ENCODE measurements at places on chromosomes 12 and 14. TPM values are rescaled to one million over a fixed set of nuclear protein-coding genes. Genes with fewer than 3 reads are reported as not detected.

- no peaks in the 10 kb centered on the region for H3K27me3 ChIP-seq
- no peak overlapping the region for H3K4me3 ChIP-seq
- no peak overlapping the region for H3K27ac ChIP-seq
- no peaks in the 10 kb centered on the region for H3K36me3 ChIP-seq
These were observed 17.8 kb upstream of the PAPOLA start for GRCh38 chr14:96484399-96484798.

GRCh38 chr14:103122585-103122946 lies 695 bp upstream of the TNFAIP2 start:
- no peak overlapping the region for H3K4me3 ChIP-seq
- DNase-seq: no peak
- no peak overlapping the region for H3K27ac ChIP-seq

DNA sequence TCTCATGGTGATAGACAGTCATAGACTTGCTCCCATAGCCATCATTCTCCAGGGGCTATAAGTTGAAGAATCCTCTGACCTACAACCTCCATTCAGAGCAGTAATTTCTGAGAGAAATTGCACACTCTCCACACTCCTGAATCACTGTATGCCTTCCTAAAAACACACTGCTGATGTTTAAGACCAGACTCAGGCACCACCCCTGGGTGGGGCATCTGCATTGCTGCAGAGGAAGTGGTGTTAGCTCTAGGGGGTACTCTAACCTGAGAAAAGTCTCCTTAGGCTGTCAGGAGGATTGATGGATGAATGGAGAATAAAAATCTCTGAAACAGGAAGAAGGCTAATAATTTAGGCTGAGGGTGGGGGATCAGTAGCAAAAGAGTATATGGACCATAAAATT lies 436.1 kb downstream of the DAD1 start:
- H3K36me3 ChIP-seq: no peaks in the 10 kb centered on the region
- DNase-seq: no peak

- H3K27ac ChIP-seq: no peak overlapping the region
- peaks cover 25% of the 10 kb centered on the region for H3K4me1 ChIP-seq
- H3K36me3 ChIP-seq: no peaks in the 10 kb centered on the region
- peak; percentile 36 for DNase-seq
- peak overlapping the region; percentile 32 for H3K4me3 ChIP-seq
- H3K27me3 ChIP-seq: no peaks in the 10 kb centered on the region
These were observed 27.4 kb downstream of the PALS1 start for GRCh38 chr14:67268426-67269150.

GRCh38 chr12:42428850-42429249 lies 102.9 kb downstream of the PPHLN1 start:
- no peak overlapping the region for H3K4me3 ChIP-seq
- H3K36me3 ChIP-seq: peaks cover 6% of the 10 kb centered on the region
- H3K27ac ChIP-seq: no peak overlapping the region

DNA sequence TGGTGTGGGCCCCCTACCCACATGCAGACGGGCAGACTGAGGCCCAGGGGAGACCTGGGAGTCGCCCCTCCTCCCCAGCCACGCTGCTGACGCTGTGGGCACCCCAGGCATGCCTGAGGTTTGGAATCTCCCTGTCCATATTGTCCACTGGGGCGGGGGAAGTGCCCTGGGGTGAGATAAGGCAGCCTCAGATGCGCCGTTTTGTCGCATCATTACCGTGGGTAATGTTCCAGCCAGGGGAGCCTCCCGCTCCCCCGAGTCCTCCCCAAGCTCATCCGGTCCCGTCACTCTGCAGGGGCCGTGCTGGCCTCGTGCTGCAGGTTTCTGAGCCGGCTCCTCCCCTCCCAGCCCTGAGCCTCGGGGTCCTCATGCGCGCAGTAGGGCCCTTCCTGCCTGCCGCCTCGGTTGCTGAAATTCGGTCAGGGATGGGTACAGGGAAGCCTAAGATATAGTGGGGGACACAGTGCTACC lies 11.4 kb downstream of the INF2 start:
- H3K27me3 ChIP-seq: no peaks in the 10 kb centered on the region
- peaks cover 11% of the 10 kb centered on the region for H3K36me3 ChIP-seq
- H3K4me1 ChIP-seq: peaks cover 19% of the 10 kb centered on the region
- H3K4me3 ChIP-seq: no peak overlapping the region
- DNase-seq: no peak

DNA sequence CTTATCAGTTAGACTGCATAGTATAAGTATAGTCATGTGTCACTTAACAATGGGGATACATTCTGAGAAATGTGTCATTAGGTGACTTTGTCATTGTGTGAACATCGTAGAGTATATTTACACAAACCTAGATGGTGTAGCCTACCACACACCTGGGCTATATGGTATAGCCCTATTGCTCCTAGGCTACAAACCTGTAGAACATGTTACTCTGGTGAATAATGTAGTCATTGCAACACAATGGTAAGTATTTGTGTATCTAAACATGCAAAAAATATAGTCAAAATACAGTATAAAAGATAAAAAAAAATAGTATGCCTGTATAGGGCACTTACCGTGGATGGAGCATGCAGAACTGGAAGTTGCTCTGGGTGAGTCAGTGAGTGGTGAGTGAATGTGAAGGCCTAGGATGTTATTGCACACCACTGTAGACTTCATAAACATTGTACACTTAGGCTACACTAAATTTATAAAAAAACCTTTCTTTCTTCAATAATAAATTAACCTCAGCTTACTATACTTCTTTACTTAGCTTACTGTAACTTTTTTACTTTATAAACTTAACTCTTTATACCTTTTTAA lies 40.3 kb upstream of the ANKS1B start:
- H3K36me3 ChIP-seq: no peaks in the 10 kb centered on the region
- H3K4me1 ChIP-seq: no peaks in the 10 kb centered on the region
- DNase-seq: no peak
- H3K4me3 ChIP-seq: no peak overlapping the region
- no peak overlapping the region for H3K27ac ChIP-seq

GRCh38 chr12:68434391-68435298 lies 102.5 kb upstream of the MDM1 start:
- no peak overlapping the region for H3K27ac ChIP-seq
- DNase-seq: no peak
- no peaks in the 10 kb centered on the region for H3K36me3 ChIP-seq
- H3K27me3 ChIP-seq: no peaks in the 10 kb centered on the region
- H3K4me1 ChIP-seq: peaks cover 8% of the 10 kb centered on the region

- H3K27me3 ChIP-seq: no peaks in the 10 kb centered on the region
- peaks cover 4% of the 10 kb centered on the region for H3K4me1 ChIP-seq
- H3K4me3 ChIP-seq: no peak overlapping the region
- no peak for DNase-seq
- no peaks in the 10 kb centered on the region for H3K36me3 ChIP-seq
- H3K27ac ChIP-seq: no peak overlapping the region
These were observed 473.8 kb downstream of the RAD51B start for GRCh38 chr14:68293404-68293803.

DNA sequence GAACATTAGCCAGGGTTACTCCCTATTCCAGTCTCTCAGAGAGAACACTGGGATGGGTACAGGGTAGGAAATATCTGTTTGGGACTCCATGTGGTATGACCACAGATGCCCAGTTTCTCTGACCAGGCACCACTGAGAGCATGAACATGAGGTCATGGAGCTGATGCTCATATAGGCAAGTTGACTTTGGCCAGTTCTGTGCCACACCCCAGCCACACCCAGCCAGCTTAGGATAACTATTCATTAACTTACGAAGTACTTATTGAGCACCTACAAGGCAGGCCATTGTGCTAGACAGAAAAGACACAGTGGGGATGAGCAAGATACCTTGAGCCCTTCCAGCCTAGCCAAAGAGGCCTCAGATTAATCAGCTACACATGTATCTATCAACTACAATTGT lies 262.5 kb downstream of the DPF3 start:
- no peaks in the 10 kb centered on the region for H3K27me3 ChIP-seq
- no peak for DNase-seq
- no peak overlapping the region for H3K4me3 ChIP-seq
- no peak overlapping the region for H3K27ac ChIP-seq
- H3K36me3 ChIP-seq: no peaks in the 10 kb centered on the region

Gene C14orf132
- 14.0 TPM for total RNA-seq

All from astrocyte (in vitro differentiated cells and primary cell).